ENCODE measurements at places on chromosomes 4 and X. TPM values are rescaled to one million over a fixed set of nuclear protein-coding genes. Genes with fewer than 3 reads are reported as not detected.

DNA sequence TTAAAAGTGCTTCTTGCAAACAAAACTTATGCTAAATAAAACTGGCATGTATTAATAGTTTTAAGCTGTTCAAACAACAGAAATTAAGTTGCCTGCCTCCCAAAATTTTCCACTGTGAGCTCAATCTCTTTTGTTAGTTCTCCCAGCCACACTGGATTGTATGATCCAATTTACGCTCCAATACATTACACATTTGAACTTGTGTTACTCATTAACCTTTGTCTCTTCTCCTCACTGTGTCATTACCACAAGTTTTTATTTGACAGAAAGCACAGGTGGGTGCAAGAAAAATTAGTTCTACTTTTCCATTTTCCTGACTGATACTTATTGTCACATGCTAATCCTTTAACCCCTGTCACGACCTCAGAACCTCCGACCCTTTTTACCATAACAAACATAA, 55.5 kb downstream of the SHISA3 start:
- DNase-seq, result no peak

Gene TEX28
- not detected for total RNA-seq

Gene SGCB
- total RNA-seq, result 4.1 TPM

DNA sequence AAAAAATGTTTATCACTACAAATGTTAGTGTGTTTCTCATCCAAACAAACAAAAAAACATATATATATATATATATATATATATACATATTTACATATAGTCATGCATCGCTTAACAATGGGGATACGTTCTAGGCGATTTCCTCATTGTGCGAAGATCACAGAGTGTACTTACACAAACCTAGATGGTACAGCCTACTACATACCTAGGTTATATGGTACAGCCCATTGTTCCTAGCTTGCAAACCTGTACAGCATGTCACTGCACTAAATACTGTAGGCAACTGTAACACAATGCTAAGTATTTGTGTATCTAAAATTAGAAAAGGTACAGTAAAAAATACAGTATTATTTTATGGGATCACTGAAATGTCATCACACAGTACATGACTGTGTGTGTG, 16.4 kb upstream of the TMSB4X start:
- no peak for DNase-seq

GRCh38 chrX:135489542-135489941, 30.9 kb upstream of the INTS6L start:
- DNase-seq, result no peak

Gene SSX7
- not detected for total RNA-seq

GRCh38 chr4:138112389-138112788, 129.8 kb downstream of the SLC7A11 start:
- no peak for DNase-seq
